Central memory CD4-positive, alpha-beta T cell (primary cell): ENCODE measurements at places on chromosomes 3 and 15.

GRCh38 chr15:25947323-25948314 is 84.5 kb upstream of the ATP10A start:
- DNase-seq = no peak

- DNase-seq = no peak
Observed at GRCh38 chr3:13610006-13610570, 61.2 kb downstream of the FBLN2 start.

DNA sequence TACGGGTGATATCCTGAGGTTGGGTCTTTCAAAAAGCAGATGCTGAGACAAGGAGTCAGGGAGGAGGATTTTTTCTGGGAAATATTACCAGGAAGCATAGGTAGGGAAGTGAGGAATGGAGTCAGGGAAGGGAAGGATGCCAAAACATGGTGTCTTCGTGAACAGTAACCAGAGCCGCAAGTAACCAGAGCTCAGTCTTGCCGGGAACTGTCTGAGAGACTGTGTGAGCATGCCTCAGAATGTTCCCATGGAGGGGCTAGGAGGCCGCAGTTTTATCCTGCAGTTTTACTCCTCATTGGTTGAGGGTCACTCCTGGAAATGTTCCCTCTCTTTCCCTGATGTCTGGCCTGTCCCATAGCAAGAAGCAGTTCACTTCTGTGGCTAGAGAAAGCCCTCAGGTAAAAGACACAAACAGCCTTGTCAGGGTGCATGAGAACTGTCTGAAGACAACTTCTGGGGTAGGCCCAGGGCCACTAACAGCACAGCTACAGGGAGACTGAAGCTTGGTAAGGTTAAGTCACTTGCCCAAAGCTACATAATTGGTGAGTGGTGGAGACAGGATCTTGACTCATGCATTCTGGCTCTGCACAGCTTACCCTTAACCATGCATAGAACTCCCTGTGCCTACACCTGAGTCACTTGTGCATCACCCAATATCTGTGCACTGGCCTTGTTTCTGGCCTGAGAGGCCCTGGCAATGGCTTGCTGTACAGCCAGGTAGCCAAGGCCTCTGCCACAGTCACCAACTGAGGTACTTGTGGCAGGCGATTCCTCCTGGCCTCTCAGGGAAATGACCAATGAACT is 76.3 kb upstream of the FRMD4B start:
- no peak for DNase-seq

DNA sequence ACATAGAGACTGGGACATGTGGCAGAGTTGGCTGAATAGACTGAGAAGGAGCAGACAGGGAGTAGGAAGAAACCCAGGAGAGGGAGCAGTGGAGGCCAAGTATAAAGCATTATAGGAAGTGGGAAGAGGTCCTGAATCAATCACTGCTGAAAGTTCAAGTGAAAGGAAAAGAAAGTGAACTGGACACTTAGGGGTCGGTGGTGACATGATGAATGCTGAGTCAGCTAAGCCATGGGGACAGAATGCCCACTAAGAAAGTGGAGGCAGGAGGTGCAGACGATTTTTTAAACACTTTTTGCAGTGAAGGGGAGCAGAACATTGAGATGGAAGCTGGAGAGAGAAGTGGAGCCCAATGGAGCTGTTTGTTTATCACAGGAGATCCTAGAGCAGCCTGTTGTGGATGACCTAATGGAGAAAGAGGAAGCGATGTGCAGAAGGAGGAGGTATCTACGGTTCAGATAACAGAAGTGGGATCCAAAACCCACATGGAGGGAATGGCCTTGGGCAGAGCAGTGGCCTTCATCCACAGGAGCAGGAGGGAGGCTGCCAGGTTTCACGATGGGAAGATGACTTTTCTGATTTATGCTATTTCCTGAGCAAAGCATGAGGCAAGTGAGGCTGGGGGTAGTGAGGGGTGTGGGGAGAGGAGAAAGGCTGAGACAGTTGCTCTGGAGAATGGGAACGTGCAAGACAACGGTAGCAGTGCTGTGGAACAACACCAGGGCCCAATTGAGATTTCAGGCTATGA is 208.2 kb downstream of the RPLP1 start:
- no peak for DNase-seq

DNA sequence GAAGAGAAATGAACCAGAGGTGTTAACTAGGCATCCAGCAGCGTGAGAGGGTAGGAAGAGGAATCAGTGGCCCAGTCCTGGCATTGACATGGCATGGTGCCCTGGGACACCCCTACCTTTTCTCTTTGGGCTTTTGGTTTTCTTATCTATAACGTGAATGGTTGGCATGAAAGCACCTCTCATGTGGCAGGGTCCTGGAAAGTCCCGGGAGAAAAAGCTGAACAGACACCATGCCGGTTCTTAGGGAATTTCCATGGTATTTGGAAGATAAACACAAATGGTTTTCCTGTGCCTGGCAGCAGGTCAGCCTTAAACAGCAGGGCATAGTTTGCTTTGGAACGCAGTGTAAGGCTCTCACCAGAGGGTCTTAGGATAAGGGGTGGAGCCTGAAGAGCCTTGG is 15.4 kb downstream of the ARNT2 start:
- DNase-seq = no peak

DNA sequence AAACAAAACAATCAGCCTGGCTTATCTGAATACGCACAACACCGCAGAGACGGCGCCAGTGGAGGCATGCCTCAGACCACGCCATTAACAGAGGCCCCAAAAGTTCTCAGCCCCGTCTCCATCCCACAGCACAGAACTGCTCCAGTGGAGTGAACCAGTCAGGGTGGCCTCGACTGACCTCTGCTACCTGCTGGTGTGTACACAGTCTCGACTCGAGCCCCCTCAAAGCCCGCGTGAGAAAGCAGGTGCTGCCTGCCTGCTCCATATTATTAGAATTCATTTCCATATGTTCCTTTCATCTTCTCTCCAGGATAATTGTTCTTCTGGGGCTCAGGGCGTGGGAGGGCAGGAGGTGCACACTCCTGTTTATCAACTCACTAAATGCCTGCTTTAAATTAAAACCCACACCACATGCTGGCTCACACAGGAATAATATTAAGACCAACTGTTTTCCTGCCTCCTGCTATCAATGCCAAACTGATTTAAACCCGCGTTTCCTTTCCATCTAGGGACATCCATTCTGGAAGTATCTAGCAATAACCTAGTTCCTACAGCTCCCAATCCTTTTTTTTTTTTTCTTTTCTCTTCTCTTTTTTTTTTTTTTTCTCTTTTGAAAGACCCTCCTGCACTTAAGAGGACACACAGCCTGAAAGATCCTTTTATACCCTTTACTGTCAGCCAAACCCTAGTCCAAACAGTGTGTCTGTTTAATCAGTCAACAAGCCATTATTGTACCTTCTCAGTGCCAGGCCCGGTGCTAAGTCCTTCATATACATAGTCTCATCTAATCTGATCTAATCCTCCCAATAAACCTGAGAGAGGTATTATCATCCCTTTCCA is 101.2 kb downstream of the TLE3 start:
- DNase-seq = no peak

DNA sequence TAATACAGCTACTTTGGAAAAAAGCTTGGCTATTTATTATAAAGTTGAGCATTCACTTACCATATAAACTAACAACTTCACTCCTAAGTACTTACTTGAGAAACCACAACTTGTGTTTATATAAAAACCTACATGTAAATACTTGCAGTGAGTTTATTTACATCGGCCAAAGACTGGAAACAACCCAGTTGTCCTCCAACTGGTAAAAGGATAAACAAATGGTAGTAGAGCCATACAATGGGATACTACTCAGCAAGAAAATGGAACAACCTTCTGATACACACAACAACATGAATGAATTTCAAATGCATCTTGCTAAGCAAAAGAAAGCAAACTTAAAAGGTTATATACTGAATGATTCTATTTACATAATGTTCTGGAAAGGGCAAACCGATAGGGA is 63.7 kb downstream of the SLC7A14 start:
- no peak for DNase-seq

- no peak for DNase-seq
Observed at GRCh38 chr3:126542340-126543241, 16.1 kb downstream of the C3orf22 start.

GRCh38 chr15:39743611-39744010 is 39.0 kb downstream of the FSIP1 start:
- no peak for DNase-seq

DNA sequence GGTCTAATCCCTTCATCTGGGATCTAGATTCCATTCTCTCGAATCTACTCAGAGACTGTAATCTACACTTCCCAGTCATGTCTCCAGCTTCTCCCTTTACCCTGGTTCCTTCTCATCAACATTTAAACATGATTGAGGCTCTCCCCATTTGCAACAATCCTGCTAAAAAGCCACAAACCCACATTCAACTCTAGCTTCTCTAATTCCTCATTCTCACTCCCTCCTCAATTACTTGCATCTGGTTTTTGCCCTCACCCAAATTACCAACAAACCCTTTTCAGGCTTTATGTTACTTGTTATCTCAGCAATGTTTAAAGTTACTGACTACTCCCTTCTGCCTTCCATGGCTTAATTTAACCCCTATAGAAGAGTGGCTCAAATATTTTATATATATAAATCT is 11.5 kb downstream of the ETFA start:
- no peak for DNase-seq

- DNase-seq = no peak
Observed at GRCh38 chr3:20511863-20512505, 326.0 kb upstream of the SGO1 start.

GRCh38 chr15:68814596-68814995 is 6.1 kb downstream of the ANP32A start:
- no peak for DNase-seq
